ENCODE measurements at places on chromosomes 4 and X.

DNA sequence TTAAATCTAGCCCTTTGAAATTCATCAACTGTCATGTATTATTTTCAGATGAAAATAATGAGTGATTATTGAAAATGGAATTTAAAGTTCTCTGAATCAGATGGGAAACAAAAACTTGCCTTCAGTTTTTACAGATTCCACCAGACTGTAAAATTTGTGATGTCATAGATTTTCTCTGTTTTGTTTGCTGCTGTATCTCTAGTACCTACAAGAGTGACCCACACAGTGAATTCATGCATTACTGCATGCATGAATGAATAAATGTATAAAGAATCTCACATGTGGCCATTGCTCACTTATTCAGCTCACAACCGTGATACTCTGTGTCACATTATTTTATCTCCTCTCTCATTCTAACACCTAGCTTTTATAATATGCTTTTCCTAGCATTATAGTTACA lies 532.2 kb upstream of the AGA start:
- no peak for DNase-seq

- no peak for DNase-seq
These were observed 119.5 kb upstream of the LIMCH1 start for GRCh38 chr4:41418444-41418843.

DNA sequence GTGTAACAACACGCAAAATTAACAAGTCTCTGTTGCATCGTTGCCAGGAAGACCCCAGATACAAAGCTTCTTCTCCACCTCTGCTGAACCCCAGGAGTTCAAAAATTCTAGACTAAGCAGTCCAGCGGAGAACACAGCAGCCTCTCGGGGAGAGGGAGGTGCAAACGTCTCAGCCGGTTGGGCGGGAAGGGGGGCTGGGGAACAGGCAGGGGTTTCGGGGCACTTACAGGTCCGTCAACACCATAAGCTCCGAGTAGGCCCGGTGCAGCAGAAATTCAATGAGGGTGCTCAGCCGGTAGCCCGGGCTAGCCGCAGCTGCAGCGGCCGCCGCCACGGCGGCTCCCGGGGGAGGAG lies 394 bp downstream of the MED14 start:
- no peak for DNase-seq

- DNase-seq: no peak
These were observed 310.4 kb downstream of the GPAT3 start for GRCh38 chr4:83846193-83846830.

- DNase-seq: no peak
These were observed 53.4 kb downstream of the PSAPL1 start for GRCh38 chr4:7381221-7381889.

DNA sequence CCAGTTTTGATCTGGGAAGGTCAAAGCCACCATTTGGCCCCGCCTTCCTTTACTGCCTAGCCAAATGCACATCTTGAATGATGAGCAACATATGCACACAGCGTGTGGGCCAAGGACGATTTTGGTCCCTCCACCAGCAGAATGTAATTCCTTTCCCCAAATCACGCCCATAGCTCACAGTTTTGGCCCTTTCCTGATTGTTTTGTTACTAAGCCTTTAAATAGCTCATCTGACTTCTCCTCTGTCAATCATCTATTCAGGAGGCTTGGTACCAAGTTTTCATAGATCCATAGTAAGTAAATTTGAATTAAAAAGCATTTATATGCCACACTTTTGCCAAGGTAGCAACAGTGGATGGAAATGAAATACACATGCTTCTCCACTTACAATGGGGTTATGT lies 123.3 kb downstream of the NFKB1 start:
- no peak for DNase-seq

DNA sequence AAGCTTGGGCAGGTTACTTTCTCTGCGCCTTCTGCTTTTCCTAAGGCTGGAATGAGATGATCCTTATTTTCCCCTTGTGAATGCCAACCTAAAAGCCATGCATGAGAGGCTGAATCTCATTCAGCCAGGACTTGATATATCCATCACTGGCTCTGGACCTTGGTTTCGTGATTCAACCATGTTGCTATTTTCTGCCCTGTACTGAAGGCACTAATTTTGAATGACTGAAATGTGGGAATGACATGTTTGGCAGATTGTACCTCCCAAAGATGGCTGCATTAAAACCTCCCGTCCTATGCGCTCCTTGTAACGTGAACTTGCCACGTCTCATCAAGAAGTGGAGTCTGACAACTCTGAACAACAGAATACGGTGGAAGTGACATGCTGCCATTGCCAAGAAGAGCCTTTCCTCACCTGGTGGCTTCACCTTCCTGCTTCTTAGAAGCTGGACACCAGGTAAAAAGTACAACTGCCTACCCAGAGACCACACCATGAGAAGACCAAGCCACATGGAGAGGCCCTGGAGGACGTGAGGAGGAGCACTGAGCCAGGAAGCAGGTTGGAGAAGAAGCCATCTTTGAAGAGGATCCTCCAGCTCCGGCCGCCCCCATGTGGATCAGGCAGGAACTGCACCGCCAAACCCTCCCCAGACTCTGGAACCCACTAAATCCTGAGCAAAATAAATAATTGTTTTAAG lies 174.5 kb downstream of the NSUN7 start:
- peak; percentile 58 for DNase-seq

DNA sequence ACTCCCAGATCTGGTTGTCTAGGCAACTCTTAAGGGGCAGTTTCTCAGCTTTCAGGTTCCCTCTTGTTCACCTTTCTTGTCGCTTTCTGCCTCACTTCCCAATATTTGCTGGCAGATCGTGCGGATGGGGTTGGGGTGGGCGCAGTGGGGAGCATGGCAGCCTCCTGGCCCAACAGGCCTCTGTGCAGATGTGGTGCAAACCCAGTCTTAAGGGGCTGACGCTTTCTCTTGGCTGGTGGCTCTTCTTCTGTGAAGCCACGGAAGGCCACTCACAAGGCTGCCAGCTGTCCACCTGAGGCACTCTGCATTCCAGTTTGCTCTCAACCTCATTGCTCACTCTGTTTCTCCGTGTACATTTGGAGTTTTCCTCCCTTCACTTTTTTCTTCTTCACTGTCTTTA lies 61.7 kb downstream of the NBDY start:
- DNase-seq: no peak

DNA sequence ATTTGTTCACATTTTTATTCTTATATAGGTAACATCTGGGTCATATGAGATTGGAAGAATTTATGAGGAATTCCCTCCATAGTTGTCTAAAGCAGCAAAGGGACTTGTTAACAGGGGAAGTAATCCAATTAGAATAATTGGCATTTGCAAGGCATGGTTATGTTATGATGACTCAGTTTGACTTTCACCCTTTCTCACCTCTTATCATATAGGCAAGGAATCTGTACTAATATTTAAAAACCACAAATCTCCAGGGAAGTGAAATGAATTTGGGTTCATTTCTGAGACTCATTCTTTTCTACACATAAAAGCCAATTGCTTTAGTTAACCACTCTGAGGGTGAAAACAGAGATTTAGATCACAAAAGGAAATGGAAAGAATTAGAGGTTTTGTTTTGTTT lies 281.5 kb upstream of the DKK2 start:
- DNase-seq: no peak
